Stimulated activated CD8-positive, alpha-beta memory T cell treated with anti-CD3 and anti-CD28 coated beads, Interleukin-7, amount 100 ng/mL, for 1 hour (primary cell): ENCODE measurements at places on chromosomes 1 and 21.

- no peak for DNase-seq
Measured at GRCh38 chr1:61851849-61852669, 109.8 kb downstream of the PATJ start.

DNA sequence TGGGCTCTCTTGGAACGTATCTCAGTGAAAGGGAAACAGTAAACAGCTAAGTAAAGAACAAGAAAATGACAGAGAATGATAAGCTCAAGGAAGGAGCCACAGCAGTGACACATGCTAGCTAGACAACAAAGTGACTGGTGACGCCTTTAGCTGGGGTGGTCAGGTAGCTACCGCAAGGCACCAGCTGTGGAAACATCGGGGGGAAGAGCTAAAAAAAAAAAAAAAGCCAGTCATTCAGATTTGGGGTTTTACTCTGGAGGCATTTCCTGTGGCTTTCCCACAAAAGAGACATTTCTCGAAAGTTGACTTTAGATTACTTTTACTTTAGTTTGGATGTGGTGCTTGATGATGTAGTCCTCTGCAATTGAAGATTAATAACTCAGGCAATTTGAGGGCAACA lies 2.1 kb downstream of the FHAD1 start:
- peak; percentile 18 for DNase-seq

- DNase-seq = no peak
Measured at GRCh38 chr1:210653771-210654170, 325.1 kb downstream of the HHAT start.

DNA sequence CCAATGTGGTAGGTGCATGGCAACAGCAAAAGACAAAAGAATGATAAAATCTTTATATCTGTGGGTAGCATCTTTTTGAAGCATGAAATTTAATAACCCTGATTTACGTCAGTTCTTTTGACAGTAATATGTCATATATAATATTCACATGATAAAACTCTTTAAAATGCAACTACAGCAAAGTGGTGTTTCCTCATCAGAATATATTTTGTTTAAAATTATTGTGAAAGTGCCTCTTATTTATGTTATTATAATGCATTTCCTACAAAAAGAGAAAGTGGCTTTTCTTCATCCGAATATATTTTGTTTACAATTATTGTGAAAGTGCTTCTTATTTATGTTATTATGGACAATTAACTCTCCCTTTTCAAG lies 46.9 kb upstream of the EEIG2 start:
- DNase-seq = no peak

GRCh38 chr1:59146651-59147358 lies 150.1 kb upstream of the FGGY start:
- peak; percentile 9 for DNase-seq

DNA sequence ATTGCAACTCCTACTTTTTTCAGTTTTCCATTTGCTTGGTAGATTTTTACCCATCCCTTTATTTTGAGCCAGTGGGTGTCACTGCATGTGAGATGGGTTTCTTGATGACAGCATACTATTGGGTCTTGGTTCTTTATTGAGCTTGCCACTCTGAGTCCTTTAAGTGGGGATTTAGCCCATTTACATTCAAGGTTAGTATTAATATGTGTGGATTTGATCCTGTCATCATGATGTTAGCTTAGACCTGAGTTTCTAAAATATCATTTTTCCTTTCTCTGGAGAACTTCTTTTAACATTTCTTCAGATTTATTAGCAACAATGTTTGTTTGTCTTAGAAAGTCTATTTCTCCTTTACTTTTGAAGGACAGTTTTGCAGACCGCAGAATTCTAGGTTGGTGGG lies 11.8 kb upstream of the S100B start:
- no peak for DNase-seq

DNA sequence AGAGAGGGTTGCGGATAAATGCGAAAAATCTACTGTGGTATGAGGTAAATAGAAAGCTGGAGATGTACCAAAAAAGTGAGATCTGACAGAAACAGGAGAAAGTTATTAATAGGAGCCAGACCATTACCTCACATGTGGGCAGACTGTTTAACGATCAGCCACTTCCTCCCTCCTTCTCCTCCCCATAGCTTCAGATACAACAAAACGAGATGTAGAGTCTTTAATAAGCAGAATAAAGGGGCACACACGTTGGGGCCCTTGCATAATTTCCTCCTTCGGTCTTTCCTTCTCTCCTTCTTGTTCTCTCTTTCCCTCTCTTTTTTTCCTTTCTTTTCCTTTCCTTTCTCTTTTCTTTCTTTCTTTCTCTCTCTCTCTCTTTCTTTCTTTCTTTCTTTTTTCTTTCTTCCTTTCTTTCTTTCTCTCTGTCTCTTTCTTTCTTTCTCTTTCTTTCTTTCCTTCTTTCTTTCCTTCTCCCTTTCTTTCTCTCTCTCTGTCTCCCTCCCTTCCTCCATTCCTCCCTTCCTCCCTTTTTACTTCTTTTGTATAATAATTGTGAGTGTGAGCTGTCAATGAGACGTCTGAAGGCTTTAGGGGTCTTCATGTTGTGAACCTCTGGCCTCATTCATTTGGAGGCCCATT lies 242.1 kb downstream of the GRIK1 start:
- DNase-seq = no peak

- no peak for DNase-seq
Measured at GRCh38 chr1:24796524-24796923, 51.3 kb downstream of the CLIC4 start.

DNA sequence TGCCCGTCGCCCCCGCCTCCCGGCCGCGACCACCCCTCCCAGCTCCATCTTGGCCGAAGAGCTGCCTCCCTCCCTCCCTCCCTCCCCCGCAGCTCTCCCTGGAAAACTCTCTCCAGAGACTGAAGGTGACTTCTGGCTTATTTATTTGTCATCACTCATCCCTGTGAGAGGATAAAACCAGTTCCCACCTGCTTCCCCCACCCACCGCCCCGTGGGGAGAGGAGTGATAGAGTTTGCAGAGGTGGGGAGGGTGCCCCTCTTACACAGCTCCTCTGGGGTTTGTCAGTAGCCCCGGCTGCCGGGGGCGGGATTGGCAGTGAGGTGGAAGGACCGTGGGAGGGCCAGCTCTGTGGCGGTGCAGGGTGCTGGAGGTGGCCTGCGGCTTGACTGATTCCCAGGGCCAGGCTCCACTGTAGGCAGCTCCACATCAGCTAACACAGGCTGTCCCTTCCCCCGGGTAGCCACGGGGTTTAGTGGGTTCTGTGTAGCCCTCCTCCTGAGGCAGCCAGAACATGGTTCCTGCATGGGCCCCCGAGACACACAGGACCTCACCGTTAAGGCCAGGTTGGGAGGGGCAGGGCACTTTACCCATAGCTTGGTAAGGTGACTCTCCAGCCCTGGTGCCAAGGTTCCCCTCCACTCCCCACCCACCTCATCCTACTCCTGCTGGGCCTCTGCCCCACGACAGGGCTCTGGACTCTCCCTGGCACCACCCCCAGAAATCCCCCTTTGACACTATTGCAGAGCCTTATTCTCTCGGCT lies 62.2 kb downstream of the ELK4 start:
- DNase-seq = no peak

- DNase-seq = no peak
Measured at GRCh38 chr21:33869873-33870272, 45.7 kb downstream of the ATP5PO start.

GRCh38 chr1:247332623-247333361 lies 1.1 kb upstream of the ZNF496 start:
- no peak for DNase-seq

GRCh38 chr1:162951553-162952315 lies 90.8 kb upstream of the CCDC190 start:
- DNase-seq = no peak
